ENCODE measurements at places on chromosomes 2 and 18. TPM values are rescaled to one million over a fixed set of nuclear protein-coding genes. Genes with fewer than 3 reads are reported as not detected.
A peak's percentile ranks its signal among the peaks of the same experiment; 100 is the strongest.

DNA sequence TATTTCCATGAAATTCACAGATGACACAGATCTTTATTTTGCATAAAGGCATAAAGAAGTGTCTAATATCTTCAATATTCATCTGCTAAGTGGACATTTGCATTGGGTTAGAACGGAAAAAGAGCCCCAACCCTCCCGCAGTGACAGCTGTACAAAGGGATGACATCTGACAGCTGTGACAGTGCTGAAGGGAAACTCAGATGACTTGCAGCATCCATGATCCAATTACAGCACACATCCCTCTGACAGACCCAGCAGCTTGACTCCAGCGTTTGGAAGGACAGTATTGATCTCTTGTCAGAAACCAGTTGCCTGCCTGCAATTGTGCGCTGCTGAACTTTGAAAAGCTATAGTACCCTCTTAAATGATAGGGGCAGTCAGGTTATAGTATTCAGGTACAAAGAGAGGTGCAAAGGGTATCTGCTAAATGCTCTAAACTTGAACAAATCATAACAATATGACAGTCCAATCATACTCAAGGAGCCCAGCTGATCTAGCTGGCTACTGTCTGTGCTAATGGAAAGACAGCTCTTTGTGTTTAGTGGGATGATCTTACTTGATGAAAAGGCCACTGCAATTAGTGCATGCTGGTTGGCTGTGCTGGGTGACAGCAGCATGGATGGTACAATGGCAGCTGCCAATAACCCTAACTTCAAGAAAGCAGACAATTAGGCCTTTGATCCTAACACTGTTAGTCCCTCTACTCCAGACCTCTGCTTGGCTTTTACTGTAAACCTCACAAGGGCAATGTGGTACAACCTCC, 599.2 kb downstream of the NR4A2 start:
- DNase-seq: peak; percentile 24

The IDH1 gene
- 21.3 TPM for total RNA-seq

- no peak for DNase-seq
Observed at GRCh38 chr2:206218796-206219499, 55.5 kb upstream of the ZDBF2 start.

The ERBB4 gene
- 91.2 TPM for total RNA-seq

The FAM117B gene
- 22.7 TPM for total RNA-seq

- no peak for DNase-seq
Observed at GRCh38 chr2:222978850-222979249, 73.1 kb upstream of the KCNE4 start.

The DNAH7 gene
- total RNA-seq: 28.6 TPM

DNA sequence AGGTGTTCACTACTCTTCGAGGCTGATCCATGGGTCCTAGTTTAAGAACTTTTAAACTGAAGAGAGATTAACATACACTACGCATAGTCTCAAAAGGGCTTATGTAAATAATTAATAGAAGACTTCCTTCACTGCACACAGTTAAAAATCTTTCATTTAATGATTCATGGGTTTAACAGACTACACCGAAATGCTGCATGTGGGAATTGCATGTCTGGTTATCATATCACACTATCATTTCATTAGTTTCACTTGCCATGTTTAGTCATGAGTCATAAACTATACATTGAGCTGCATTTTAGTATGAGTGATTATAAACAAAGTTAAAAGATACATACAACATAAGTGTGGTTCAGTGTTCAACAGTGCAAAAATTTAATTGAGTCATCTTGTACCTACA, 31.2 kb downstream of the GLS start:
- DNase-seq: no peak

- no peak for DNase-seq
Observed at GRCh38 chr2:47869859-47870595, 36.3 kb downstream of the FBXO11 start.

DNA sequence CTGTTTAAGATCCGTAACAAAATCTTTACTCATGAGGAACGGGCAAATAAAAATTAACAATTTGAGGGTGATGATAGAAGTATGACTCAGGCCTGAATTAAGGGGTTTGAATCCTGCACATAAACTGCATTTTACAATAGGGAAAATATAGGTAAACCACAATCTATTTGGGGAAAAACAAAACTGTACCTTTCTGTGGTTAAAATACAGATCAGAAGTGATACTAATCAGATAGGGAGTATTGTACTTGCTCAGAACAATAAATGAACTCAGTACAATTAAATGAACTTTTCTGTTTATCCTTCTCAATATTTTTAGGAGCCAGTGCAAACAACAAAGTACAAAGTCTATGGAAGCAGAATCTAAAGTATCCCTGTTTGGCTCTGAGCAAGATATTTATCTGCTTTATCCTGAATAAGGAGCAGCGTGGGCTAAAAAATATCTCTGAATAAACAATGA, 287.3 kb downstream of the ZNF385B start:
- no peak for DNase-seq

DNA sequence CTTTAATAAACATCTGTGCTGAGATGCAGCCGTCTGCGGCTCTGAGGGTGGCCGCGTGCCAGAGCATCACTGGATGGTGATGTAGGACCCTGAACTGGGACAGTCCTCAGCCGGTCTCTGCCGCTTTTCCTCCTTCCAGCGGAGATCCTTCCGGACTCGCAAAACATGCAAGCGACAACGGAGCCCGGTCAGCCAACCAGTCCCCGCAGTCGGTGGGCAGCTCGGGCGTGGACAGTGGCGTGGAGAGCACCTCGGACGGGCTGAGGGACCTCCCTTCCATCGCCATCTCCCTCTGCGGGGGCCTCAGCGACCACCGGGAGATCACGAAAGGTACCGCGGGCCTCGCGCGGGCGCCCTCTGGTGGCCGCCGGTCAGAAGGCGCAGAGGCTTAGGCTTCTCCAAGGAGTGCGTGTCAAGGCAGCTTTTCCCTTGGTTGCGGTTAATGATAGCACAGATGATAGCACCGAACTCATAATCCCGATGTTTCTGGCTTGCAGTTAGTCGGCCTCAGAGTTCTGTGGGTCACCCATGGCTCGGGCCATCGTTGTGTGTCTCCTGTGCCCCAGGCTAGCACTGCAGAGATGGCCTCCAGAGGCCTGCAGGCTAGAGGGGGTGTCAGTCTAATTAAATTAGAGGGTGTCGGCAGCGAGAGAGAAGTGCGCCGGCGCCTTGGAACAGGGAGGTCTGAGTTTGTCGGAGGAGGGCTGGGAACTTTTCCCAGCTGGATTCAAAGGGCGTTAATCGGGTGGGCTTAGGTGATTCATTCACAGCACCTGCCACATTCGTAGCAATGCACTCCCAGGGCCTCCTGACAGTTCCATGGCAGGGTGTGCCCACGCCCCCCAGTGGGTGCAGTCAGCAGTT, 38.5 kb downstream of the LPIN1 start:
- peak; percentile 78 for DNase-seq

- DNase-seq: no peak
Observed at GRCh38 chr2:189337656-189338055, 103.6 kb upstream of the WDR75 start.

DNA sequence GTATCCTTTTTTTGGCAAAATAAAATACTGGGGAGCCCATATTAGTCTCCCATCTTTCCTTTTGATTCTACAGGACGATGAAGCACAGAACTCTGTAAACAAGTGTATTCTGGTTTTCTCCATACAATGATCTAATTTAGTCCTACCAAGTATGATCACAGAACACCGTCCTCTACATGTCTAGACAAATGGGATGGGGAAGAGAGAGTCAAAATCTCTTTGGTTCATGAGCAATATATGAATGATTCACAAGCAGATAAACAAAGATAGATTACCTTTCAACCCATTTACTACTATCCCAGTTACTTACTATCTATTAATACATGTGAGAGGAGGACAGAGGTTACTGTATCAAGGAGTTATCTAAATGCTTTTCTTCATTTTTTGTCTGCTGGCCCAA, 352.4 kb upstream of the ACVR2A start:
- DNase-seq: no peak

The LOXHD1 gene
- 4.5 TPM for total RNA-seq

- DNase-seq: no peak
Observed at GRCh38 chr2:63186331-63186730, 135.7 kb downstream of the OTX1 start.

DNA sequence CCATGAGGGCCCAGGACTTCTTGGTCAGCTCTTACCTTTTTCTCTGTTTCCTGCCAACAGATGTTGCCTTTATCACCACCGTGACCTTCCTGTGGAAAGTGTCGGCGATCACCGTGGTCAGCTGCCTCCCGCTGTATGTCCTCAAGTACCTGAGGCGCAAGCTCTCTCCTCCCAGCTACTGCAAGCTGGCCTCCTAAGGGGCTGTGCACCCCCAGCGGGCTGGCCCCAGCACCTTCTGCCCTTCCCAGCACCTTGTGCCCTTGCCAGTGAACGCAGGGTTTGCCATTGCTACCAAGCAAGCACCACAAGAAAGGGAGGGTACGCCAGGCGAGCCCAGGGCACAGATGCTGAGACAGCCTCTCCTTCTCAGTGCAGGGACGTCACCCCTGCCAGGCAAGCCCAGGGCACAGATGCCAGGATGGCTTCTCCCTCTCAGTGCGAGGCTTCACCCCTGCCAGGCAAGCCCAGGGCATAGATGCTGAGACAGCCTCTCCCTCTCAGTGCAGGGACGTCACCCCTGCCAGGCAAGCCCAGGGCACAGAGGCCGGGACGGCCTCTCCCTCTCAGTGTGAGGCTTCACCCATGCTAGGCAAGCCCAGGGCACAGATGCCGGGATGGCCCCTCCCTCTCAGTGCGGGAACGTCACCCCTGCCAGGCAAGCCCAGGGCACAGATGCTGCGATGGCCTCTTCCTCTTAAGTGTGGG, 18.4 kb upstream of the NFATC1 start:
- DNase-seq: no peak

DNA sequence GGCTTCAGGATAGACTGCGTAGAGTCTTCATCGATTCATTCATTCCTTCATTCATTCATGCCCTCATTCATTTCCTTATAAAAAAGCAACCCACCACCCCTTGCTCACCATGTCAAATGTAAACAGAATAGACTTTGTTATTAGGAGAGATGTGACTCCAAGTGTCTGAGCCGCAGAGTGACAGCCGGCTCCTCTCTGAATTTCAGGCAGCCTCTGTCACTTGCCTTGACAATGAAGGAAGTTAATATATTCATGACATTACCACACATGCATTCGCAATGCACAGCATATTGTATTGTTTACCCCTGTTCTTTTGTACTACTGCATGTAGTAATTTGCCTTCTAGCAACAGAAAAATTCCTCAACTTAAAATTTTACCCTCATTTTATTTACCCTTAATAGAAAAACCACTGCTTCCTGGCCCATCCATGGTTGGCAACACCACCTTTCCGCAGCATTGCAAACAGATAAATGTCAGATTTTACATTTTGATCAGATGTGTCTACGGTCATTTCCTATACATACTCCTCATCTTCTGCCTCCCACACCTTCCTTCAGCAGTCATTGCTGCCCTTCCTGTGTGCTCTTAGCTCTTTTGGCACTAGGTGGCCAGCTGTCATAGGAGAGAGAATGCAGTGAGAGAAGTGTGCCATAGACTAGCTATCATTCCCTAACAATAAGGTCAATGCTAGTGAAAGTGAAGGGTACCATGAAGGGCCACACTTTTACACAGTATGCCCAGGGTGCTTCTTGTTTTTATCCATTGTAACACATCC, 1090.8 kb downstream of the BCL11A start:
- no peak for DNase-seq

The PCARE gene
- total RNA-seq: 0.45 TPM

GRCh38 chr18:1014951-1015624, 110.4 kb downstream of the ADCYAP1 start:
- no peak for DNase-seq

The NCKAP1 gene
- 172 TPM for total RNA-seq

- DNase-seq: no peak
Observed at GRCh38 chr2:147464737-147465357, 380.0 kb upstream of the ACVR2A start.

DNA sequence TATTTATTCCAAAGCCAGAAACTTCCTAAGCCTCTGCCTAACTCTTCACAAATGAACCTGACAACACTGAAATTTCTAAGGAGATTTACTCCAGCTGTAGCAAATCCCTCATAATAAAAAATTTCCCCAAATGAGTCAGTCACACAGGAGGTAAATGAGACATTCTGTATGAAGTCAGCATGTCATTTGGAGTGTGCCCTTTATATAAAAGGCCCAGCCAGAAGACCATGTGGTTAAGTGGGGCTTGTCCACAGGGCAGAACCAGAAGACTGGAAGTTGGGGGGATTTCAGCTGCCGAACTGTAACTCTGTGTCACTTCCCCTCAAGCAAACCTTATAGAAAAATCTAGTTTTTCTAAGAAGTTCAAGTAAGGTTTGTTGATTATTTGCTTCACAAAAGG, 30.2 kb downstream of the NRP2 start:
- DNase-seq: no peak

GRCh38 chr2:196712867-196713266, 73.4 kb downstream of the CCDC150 start:
- DNase-seq: no peak

- DNase-seq: peak; percentile 12
Observed at GRCh38 chr2:99648178-99648844, 158.5 kb upstream of the REV1 start.

The ABCG8 gene
- total RNA-seq: 2.9 TPM

The DYNAP gene
- total RNA-seq: not detected

- no peak for DNase-seq
Observed at GRCh38 chr2:40516604-40517003, 64.7 kb upstream of the SLC8A1 start.

DNA sequence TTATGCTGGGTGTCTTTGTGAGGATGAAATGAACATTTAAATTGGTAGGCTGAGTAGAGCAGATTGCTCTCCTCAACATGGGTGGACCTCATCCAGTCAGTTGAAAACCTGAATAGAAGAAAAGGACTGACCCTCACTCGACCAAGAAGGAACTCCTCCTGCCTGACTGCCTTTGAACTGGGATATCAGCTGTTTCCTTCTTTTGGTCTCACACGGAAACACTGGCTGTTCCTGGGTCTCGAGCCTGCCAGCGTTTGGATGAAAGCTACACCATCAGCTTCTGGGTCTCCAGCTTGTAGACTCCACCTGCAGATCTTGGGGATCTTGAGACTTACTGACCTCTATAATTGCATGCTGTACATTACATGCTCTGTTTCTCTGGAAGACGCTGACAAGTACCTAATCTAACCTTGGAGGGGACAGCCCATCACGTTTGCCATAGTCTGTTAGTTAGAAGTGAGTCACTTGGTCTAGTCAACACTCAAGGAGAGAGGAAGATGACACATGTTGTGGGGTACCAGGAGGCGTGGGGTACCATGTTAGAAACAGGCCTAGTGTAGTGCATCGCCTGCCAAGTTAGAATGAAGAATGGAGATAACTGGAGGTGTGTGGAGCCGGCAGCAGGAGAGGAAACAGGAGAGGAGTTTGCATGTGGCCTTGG, 267.0 kb downstream of the MREG start:
- DNase-seq: no peak

DNA sequence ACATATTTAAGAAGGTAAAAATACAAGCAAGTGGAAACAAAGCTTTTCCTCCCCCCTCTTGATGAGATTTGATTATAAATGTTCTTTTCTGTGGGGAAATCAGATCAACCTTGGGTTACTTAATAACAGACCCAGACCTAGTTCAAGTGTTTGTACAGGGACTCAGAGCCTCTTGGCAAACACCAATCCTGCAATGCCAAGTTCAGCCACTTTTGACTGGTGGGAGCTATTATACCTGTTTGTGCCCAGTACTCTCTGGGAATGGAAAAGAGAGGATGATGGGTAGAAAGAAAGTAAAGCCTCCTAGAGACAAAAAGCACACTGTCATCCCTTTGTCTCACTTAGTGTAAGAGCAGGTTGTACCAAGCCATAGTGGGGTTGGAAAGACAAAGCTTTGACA, 63.8 kb upstream of the EPHA4 start:
- DNase-seq: no peak

The FIGN gene
- 20.4 TPM for total RNA-seq

- no peak for DNase-seq
Observed at GRCh38 chr2:11631462-11631861, 38.5 kb downstream of the NTSR2 start.

Measured in dorsolateral prefrontal cortex (tissue), 122 donors.